Effector memory CD8-positive, alpha-beta T cell (primary cell): ENCODE measurements at places on chromosomes 3 and 15.

DNA sequence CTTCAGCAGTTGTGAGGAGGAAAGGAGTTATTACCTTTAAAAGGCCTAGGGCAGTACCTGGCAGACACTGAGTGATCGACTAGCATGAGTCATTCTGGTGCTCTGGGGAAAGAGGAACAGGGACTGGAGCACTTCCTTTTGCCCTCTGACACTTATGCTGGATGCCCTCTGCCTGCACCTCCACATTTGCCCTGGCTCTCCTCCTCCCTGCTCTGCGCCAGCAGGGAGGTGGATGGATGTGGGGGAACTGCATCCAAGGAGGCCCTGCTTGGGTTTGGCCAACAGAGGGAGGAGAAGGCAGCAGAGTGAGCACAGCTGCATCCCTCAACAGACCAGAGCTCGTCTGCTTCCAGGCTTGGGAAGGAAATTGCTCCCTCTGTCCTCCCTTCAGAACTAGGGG is 75.0 kb downstream of the SEMA5B start:
- H3K36me3 ChIP-seq: peaks cover 3% of the 10 kb centered on the region
- peaks cover 2% of the 10 kb centered on the region for H3K4me1 ChIP-seq

- no peaks in the 10 kb centered on the region for H3K27me3 ChIP-seq
- no peaks in the 10 kb centered on the region for H3K36me3 ChIP-seq
- no peak for DNase-seq
These were observed 567.7 kb downstream of the NAALADL2 start for GRCh38 chr3:175426805-175427204.

DNA sequence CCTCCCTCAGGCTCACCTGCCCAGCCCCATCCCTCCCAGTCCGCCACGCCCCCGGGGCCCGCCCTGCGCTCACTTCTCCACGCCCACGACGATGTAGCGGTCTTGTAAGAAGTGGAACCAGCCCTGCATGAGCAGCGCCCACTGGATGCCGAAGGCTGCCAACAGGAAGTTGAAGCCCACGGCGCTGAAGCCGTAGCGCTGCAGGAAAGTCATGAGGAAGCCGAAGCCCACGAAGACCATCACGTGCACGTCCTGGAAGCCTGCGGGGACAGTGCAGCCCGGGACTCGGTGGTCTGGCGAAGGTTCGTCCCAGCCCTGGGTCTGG is 9.7 kb downstream of the RHCG start:
- H3K27ac ChIP-seq: no peak overlapping the region
- peaks cover 11% of the 10 kb centered on the region for H3K4me1 ChIP-seq
- H3K4me3 ChIP-seq: peak overlapping the region; percentile 15
- H3K27me3 ChIP-seq: peaks cover 90% of the 10 kb centered on the region
- no peaks in the 10 kb centered on the region for H3K36me3 ChIP-seq
- DNase-seq: peak; percentile 33

GRCh38 chr3:114380233-114380651 is 86.4 kb downstream of the TIGIT start:
- no peaks in the 10 kb centered on the region for H3K4me1 ChIP-seq
- no peaks in the 10 kb centered on the region for H3K27me3 ChIP-seq
- H3K27ac ChIP-seq: no peak overlapping the region
- no peak overlapping the region for H3K4me3 ChIP-seq
- DNase-seq: no peak

GRCh38 chr15:101051291-101052030 is 132.3 kb downstream of the LRRK1 start:
- no peak overlapping the region for H3K4me3 ChIP-seq
- H3K27ac ChIP-seq: no peak overlapping the region
- DNase-seq: no peak

GRCh38 chr15:47959617-47960413 is 161.0 kb upstream of the SLC24A5 start:
- DNase-seq: no peak
- no peak overlapping the region for H3K4me3 ChIP-seq
- no peaks in the 10 kb centered on the region for H3K27me3 ChIP-seq
- H3K4me1 ChIP-seq: peaks cover 10% of the 10 kb centered on the region
- no peaks in the 10 kb centered on the region for H3K36me3 ChIP-seq
- no peak overlapping the region for H3K27ac ChIP-seq

GRCh38 chr3:71127844-71128243 is 455.7 kb downstream of the FOXP1 start:
- H3K4me3 ChIP-seq: peak overlapping the region; percentile 93
- H3K27me3 ChIP-seq: no peaks in the 10 kb centered on the region
- no peak for DNase-seq
- H3K27ac ChIP-seq: peak overlapping the region; percentile 83
- H3K4me1 ChIP-seq: peaks cover 65% of the 10 kb centered on the region
- peaks cover 36% of the 10 kb centered on the region for H3K36me3 ChIP-seq

DNA sequence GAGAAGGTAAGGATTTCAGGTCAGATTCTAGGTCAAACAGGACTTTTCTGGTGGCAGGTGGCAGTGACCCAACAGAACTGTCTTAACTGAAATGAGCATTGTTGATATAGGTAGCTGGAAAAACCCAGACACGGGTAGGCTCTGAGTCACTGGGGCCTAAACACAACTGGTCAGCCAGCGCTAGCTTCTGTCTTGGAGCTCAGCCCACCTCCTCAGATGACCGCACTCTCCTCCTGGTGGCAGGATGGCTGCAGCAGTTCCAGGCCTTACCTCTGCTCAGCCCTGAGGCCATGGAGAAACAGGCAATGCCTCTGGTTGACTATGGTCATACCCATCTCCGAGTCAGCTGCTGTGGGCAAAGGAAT is 61.1 kb upstream of the GATA2 start:
- peaks cover 8% of the 10 kb centered on the region for H3K4me1 ChIP-seq
- no peak overlapping the region for H3K4me3 ChIP-seq

- no peak overlapping the region for H3K27ac ChIP-seq
- no peaks in the 10 kb centered on the region for H3K36me3 ChIP-seq
- peaks cover 39% of the 10 kb centered on the region for H3K27me3 ChIP-seq
These were observed 91.6 kb downstream of the FOXB1 start for GRCh38 chr15:60095711-60096110.

GRCh38 chr3:116322750-116323375 is 122.4 kb downstream of the LSAMP start:
- no peaks in the 10 kb centered on the region for H3K4me1 ChIP-seq
- no peak overlapping the region for H3K27ac ChIP-seq
- no peaks in the 10 kb centered on the region for H3K36me3 ChIP-seq
- H3K4me3 ChIP-seq: no peak overlapping the region
- no peaks in the 10 kb centered on the region for H3K27me3 ChIP-seq

GRCh38 chr15:86076468-86076867 is 3.2 kb upstream of the AGBL1 start:
- no peak overlapping the region for H3K27ac ChIP-seq
- H3K36me3 ChIP-seq: no peaks in the 10 kb centered on the region
- H3K4me1 ChIP-seq: no peaks in the 10 kb centered on the region
- no peak overlapping the region for H3K4me3 ChIP-seq

DNA sequence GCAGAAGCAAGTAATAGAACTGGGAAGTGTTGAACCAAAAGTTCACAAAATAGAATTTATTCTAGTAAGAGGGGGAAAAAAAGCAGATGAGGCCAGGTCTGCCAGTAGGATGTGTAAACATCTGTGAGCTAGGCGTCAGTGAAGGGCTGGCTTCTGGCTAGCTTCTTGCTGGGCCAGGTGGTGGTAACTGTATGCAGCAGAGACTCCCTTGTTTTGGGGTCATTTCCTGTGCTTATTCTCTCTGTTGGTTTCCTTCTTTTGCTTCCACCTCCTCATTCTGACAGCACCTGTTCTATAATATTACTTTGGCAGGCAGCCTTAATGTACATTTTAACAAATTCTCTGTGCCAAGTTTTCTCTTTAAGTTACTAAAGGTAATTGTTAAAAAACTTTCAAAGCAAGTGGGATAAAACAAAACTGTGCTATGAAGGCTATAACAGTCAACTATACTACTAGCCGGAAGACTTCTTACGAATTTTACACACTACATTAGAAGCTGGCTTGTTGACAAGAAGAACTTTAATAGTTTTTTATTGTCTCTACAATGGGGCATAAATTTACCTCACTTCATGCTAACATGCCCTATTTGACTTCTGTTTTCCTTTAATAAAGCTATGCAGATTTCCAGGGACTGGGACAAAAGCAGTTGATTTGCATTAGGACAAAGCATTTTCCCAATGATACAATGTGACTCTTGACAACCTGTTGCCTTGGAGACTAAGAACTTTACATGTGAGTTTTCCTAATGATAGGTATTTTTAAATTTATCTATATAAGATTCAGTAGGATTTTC is 318.8 kb upstream of the NAALADL2 start:
- DNase-seq: no peak
- H3K4me3 ChIP-seq: no peak overlapping the region
- H3K36me3 ChIP-seq: no peaks in the 10 kb centered on the region
- H3K4me1 ChIP-seq: no peaks in the 10 kb centered on the region
- no peak overlapping the region for H3K27ac ChIP-seq

- no peak overlapping the region for H3K4me3 ChIP-seq
- H3K27ac ChIP-seq: no peak overlapping the region
- no peaks in the 10 kb centered on the region for H3K4me1 ChIP-seq
- DNase-seq: no peak
- peaks cover 16% of the 10 kb centered on the region for H3K27me3 ChIP-seq
These were observed 53.8 kb downstream of the GRK7 start for GRCh38 chr3:141816958-141817357.

DNA sequence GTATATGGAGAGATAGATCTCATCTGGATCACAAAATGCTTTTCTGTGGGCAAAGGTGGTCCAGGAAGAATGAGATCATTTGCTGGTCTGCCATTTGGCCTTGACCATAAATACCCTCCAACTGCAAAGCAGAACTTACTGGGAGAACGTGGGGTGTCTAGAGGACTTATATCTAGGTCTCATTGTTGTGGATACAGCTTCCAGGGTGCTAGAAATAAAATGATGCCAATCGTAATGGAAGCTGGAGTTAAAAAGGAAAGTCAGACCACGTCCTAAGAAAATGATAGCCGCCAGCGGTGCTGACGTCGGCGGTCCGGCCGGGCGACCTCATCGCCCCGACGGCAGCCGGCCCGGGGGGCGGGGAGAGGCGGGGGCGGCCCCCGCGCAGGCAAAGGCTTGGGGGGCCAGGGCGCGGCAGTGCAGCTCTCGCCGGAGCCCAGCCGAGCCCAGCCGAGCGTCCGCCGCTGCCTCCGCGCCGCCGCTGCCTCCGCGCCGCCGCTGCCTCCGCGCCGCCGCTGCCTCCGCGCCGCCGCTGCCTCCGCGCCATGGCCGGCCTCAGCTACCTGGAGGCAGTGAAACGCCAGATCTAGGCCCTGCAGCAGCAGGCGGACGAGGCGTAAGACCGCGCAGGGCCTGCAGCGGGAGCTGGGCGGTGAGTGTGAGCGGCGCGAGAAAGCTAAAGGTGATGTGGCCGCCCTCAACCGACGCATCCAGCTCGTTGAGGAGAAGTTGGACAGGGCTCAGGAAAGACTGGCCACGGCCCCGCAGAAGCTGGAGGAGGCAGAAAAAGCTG is 89.5 kb downstream of the EOMES start:
- H3K4me1 ChIP-seq: peaks cover 28% of the 10 kb centered on the region
- H3K4me3 ChIP-seq: peak overlapping the region; percentile 83
- peak overlapping the region; percentile 86 for H3K27ac ChIP-seq
- H3K36me3 ChIP-seq: peaks cover 10% of the 10 kb centered on the region
- no peaks in the 10 kb centered on the region for H3K27me3 ChIP-seq

DNA sequence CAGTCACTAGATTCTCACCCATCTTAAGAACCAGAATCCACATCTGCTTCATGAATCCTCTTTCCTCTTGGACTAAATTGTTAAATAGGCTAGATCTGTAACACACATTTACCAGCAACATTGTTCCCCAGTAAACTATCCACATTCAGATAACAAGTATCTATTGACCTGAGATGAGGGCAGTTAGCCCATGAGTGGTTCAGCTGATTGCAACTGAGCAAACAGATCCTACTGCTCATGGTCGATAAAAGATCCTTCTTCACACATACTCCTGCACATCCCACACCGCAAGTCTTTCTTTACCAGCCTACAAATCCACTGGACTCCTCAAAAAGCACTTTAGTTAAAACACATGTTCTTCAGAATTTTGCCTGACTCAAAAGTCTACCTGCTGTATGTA is 59.2 kb downstream of the UACA start:
- peaks cover 61% of the 10 kb centered on the region for H3K27me3 ChIP-seq
- no peaks in the 10 kb centered on the region for H3K36me3 ChIP-seq
- H3K27ac ChIP-seq: no peak overlapping the region
- no peak for DNase-seq

DNA sequence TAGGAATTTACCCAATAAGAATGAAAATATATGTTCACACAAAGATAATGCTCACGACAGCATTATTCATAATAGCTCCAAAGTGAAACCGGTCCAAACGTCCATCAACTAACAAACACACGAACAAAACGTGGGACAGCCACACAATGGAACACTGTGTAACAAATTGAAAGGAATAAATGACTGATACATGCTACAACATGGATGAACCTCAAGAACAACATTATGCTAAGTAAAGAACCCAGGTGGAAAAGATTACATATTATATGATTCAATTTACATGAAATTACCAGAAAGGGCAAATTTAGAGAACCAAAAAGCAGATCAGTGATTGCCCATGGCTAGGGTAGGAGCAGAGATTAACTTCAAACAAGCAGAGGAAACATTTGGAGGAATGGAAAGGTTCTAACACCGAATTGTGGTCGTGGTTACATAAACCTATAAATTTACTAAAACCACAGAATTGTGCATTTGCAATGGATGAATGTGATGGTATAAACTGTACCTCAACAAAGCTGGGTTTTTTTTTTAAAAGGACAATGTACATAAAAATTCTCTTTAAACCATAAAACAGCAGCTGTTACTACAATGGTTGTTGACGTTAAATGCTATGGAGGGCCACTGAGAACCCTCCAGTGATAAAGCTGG is 76.3 kb downstream of the XXYLT1 start:
- no peak for DNase-seq
- H3K27ac ChIP-seq: peak overlapping the region; percentile 33
- H3K4me1 ChIP-seq: peaks cover 7% of the 10 kb centered on the region
- no peaks in the 10 kb centered on the region for H3K27me3 ChIP-seq

DNA sequence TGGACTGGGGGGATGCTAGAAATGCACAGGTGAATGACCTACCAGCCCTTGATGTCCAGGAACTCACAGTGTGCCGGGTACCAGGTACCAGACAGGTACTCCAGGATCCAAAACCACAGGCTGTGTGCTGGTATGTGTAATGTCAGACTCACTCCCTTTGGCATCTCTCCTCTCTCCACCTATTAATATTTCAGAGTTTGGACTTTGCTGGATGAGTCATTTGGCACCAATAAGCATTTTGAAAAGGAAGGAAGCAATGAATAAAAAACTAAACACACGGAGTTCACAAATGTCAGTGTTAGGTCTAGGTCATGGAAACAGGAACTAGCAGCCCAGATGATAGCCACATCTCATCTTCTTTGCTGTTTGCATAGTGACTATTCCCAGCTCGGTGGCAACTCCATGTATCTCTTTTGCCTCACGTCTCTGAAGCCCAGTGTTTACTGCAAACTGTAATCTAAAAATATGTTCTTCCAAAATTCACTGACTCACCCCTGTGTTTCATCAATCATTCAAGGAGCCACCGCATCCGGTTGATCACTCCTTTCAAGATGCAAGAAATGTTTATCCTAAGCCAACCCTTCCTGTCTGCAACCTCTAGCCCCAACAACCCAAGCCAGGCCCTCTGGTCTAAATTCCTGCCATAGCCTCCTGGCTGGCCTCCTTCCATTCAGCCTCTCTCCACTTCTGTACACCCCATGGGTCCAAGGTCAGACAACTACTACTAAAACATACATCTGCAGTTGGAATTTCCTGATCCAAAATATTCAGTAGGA is 8.4 kb downstream of the ITGB5 start:
- peaks cover 3% of the 10 kb centered on the region for H3K4me1 ChIP-seq
- H3K27me3 ChIP-seq: peaks cover 30% of the 10 kb centered on the region
- peaks cover 3% of the 10 kb centered on the region for H3K36me3 ChIP-seq
- H3K27ac ChIP-seq: no peak overlapping the region

GRCh38 chr3:133905376-133905775 is 9.7 kb upstream of the RAB6B start:
- H3K4me3 ChIP-seq: no peak overlapping the region
- H3K4me1 ChIP-seq: no peaks in the 10 kb centered on the region
- H3K27ac ChIP-seq: no peak overlapping the region
- DNase-seq: no peak
- peaks cover 4% of the 10 kb centered on the region for H3K36me3 ChIP-seq
